Upper lobe of left lung (tissue), 6 donors: ENCODE measurements at places on chromosomes 6 and 20. TPM values are rescaled to one million over a fixed set of nuclear protein-coding genes. Genes with fewer than 3 reads are reported as not detected.

The LAMP5 gene
- 0.51 TPM for total RNA-seq

The TFAP2A gene
- total RNA-seq, result 1.0 TPM

GRCh38 chr6:29564875-29565274 lies 5.3 kb upstream of the UBD start:
- no peaks in the 10 kb centered on the region for H3K27me3 ChIP-seq
- no peak for DNase-seq
- H3K4me3 ChIP-seq, result no peak overlapping the region
- no peaks in the 10 kb centered on the region for H3K4me1 ChIP-seq
- H3K27ac ChIP-seq, result no peak overlapping the region

DNA sequence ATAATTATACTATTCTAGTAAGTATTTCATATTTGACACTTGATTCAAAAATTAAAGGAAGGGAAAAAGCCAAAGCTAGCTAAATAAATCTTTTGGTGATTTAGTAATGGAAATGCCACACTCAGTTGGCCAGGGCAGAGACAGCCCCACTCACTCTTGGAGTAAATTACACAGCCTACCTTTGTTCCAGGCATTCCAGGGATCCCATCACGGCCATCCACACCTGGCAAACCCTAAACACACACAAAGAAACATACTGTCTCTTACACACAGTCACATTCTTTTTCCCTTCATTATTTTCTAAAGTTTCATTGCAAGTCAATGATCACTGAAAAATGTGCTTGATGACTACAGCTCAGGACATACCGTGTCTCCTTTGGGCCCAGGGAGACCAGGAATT lies 48.1 kb downstream of the COL9A1 start:
- no peaks in the 10 kb centered on the region for H3K27me3 ChIP-seq
- no peak for DNase-seq
- H3K27ac ChIP-seq, result no peak overlapping the region
